ENCODE measurements at places on chromosomes 3 and 15. TPM values are rescaled to one million over a fixed set of nuclear protein-coding genes. Genes with fewer than 3 reads are reported as not detected.

GRCh38 chr3:44887101-44887500 lies 12.7 kb downstream of the TGM4 start:
- DNase-seq: no peak

- DNase-seq: no peak
Measured at GRCh38 chr3:16319307-16319706, 54.3 kb downstream of the OXNAD1 start.

DNA sequence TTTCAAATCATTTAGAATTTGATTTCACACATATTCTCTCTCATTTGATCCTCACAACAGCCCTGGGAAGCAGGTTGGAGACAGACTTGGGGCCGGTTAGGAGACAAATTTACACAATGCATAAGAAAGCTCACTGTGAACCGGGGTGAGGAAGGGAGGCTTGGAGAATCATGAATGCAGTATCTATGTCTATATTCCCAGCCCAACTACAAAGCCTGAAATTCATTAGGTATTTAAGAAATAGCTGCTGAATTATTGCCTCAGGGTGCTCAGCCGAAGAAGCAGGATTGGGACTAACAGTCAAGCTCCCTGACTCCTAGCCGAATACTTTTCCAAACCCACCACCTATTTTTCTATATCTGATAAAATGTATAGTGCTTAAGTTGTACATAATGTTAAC lies 8.4 kb upstream of the GOLGA6C start:
- no peak for DNase-seq

The GABRB3 gene
- 2.3 TPM for polyA plus RNA-seq

The CISH gene
- polyA plus RNA-seq: 12.8 TPM

GRCh38 chr15:87846746-87847145 lies 409.8 kb downstream of the NTRK3 start:
- no peak for DNase-seq

The CPN2 gene
- 0.08 TPM for polyA plus RNA-seq

- DNase-seq: peak; percentile 40
Measured at GRCh38 chr15:84079885-84080777, 155.4 kb upstream of the GOLGA6L4 start.

- no peak for DNase-seq
Measured at GRCh38 chr15:101348015-101348414, 53.0 kb upstream of the SNRPA1 start.

DNA sequence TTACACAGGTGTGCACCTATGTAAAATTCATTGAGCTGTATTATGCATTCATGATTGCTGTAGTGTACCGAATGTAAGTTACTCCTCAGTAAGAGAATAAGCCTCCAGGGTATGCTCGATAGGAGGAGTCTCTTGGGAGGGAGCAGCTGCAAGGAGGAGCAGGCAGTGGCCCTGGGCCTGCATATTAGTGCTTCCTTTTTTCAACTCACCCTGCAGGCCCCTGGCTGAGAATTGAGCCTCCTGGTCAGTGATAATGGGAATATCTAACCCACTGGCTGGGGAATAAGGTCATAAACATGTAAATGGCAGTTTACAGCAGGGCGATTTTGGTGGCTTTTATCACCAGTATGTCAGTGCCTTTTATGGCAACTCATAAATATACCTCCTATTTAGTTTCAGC lies 21.7 kb upstream of the SFMBT1 start:
- no peak for DNase-seq

The ZNF80 gene
- polyA plus RNA-seq: not detected

- no peak for DNase-seq
Measured at GRCh38 chr3:110544730-110545129, 526.9 kb upstream of the NECTIN3 start.

DNA sequence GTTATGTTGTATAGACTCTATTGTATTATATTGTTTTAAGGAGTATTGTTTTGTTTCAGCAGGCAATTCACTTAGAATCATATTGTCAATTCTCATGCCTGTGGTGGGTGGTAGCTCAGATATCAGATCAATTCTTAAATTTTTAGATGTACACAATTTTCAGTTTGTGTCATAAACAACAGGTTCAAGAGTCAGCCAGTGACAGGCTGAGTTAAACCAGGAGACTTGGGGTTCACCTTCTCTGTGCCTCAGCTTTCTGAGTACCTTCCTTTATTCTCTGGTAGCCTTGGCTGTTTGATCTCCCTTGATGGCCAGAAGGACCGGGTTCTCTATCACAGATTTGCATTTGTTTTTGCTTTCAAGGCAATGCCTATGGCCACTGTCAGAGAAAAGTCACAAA lies 199.9 kb upstream of the KCNMB2 start:
- DNase-seq: no peak
